A549 treated with DMSO at 1 μM for 4 hours (cell line): ENCODE measurements at places on chromosomes 1 and 21. TPM values are rescaled to one million over a fixed set of nuclear protein-coding genes. Genes with fewer than 3 reads are reported as not detected.

The BCAN gene
- 0.08 to 0.12 TPM in 2 of 5 replicates, not detected in the others for total RNA-seq

The CHIA gene
- total RNA-seq = not detected in 5 replicates

The TTC22 gene
- not detected in 5 replicates for total RNA-seq

The IL23R gene
- not detected in 5 replicates for total RNA-seq

The TLCD4 gene
- total RNA-seq = 6.1 to 14.2 TPM (median 11.6 TPM) in 5 replicates

The KCNH1 gene
- total RNA-seq = 3.2 to 4.3 TPM (median 3.4 TPM) in 5 replicates

The OR2T33 gene
- not detected in 5 replicates for total RNA-seq

The RSPO1 gene
- total RNA-seq = 0.08 to 0.21 TPM (median 0.09 TPM) in 5 replicates

The SGIP1 gene
- not detected in 5 replicates for total RNA-seq

The PTGS2 gene
- 10.0 to 16.4 TPM (median 13.3 TPM) in 5 replicates for total RNA-seq

The KCNJ6 gene
- 1.6 to 2.9 TPM (median 2.4 TPM) in 5 replicates for total RNA-seq

The PDE4DIP gene
- total RNA-seq = 4.9 to 7.7 TPM (median 6.6 TPM) in 5 replicates

The ZNF496 gene
- 17.6 to 20.5 TPM (median 18.1 TPM) in 5 replicates for total RNA-seq

The PDZK1 gene
- 0.56 to 1.0 TPM (median 0.70 TPM) in 5 replicates for total RNA-seq

The DCST1 gene
- not detected in 5 replicates for total RNA-seq

The RNF187 gene
- total RNA-seq = 67.0 to 87.8 TPM (median 79.6 TPM) in 5 replicates

The DNAH14 gene
- 13.2 to 18.1 TPM (median 16.3 TPM) in 5 replicates for total RNA-seq

The RNF186 gene
- not detected in 5 replicates for total RNA-seq

The TSPEAR gene
- not detected in 5 replicates for total RNA-seq

The FCAMR gene
- 0.08 TPM in 1 of 5 replicates, not detected in the others for total RNA-seq

The C1orf185 gene
- not detected in 5 replicates for total RNA-seq

The FCRL5 gene
- not detected in 5 replicates for total RNA-seq

The ITLN1 gene
- not detected in 5 replicates for total RNA-seq

The LRRC8B gene
- total RNA-seq = 4.9 to 8.0 TPM (median 5.6 TPM) in 5 replicates
